ENCODE measurements at places on chromosomes 16 and 17. TPM values are rescaled to one million over a fixed set of nuclear protein-coding genes. Genes with fewer than 3 reads are reported as not detected.

DNA sequence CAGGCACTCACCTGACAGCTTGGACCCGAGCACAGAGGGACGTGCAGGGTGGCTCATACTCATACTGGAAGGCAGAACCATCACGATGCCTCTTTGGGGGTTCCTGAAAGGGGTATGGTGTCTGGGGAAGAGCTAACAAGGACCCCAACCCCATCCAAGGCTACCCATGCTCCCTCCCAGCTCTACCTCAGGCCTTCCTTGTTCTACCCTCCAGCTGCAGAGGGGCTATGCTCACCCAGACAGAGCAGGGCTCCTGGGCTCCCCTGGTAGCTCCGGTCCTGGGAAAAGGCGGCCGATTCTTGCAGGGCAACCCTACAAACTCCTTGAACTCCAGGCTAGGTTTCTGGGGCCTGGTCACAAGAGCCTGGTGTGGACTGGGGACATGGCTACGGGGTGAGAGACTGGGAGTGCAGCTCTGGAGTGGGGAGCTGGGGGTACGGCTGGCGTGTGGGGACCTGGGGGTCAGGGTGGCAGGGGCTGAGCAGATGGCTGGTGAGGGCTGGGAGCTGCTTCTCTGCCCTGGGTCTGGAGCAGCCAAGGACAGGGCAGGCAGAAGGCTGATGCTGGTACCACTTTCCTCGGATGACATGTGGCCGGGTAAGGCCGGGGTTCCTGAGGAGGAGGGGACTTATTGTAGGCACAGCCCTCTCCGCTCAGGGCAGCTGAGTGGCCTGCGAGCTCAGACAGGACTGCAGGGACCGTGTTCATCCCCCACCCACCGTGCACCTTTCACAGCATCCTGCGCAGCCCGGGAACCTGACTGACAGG is 2.1 kb downstream of the ACD start:
- DNase-seq, result no peak

- no peak for DNase-seq
Observed at GRCh38 chr16:6095414-6095813, 997.8 kb upstream of the EEF2KMT start.

DNA sequence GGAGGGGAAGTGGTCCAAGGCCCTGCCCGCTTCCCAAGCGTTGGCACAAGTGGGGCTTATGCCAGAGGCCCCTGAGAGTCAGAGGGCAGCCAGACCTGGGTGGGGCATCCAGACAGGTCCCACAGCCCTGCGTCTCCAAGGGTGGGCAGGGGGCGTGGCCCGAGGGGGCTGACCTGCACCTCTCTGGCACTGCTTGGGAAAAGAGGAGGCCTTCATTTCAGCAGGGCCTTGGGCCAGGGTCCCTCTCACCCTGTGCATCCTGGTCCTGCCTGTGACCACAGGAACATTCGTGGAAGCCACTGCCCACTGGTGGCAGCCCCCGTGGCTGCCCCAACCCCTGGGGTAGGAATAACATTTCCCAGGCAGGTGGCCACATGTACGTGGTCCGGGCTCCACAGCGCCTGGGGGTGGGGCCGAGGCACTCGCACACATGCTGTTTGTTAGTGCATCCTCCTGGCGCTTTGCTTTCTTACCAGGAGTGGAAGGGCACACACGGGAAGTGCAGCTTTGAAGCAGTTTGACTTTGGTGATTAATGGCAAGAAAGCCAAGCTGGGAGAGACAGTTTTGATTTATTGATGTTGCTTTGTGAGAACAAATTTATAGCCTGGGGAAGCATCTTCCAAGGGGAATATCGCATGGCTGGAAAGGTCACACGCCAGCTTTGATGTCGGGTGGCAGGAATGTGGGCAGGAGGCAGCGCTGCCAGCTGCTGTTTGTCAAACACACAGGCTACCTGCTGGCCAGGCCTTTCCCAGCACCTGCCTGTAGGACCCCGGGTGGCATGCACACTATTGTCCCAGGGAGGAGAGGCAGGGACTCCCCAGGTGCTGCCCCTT is 4.3 kb downstream of the CENPX start:
- DNase-seq, result no peak

- no peak for DNase-seq
Observed at GRCh38 chr17:47703191-47703591, 9.2 kb downstream of the TBKBP1 start.

DNA sequence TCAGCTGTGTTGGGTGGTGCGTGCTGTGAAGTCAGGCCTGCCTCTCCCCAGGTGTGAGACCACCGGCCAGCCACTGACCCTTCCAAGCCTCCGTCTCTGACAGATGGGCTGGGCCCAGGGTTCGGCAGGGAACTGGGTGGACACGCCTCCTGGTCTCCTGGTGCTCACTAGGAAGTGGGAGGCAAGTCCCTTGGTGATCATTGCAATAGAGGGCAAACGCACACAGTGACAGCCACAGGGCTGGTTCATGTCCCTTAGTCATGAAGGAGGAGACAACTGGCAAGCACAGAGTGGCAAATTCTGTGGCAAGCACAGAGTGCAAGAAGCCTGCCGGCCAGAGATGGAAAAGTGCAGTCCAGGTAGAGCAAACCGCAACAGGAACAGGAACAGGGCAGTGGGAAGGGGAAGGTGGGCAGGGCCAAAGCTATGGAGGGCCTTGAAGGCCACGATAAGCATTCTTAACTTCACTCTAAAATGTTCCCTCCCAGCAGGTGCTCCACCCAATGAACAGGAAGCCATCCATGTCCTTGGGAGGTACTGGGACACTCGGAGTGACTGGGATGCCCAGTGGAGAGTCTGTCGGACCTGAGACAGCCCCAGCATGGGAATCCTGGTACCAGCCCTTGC is 21.9 kb downstream of the USP7 start:
- DNase-seq, result no peak

DNA sequence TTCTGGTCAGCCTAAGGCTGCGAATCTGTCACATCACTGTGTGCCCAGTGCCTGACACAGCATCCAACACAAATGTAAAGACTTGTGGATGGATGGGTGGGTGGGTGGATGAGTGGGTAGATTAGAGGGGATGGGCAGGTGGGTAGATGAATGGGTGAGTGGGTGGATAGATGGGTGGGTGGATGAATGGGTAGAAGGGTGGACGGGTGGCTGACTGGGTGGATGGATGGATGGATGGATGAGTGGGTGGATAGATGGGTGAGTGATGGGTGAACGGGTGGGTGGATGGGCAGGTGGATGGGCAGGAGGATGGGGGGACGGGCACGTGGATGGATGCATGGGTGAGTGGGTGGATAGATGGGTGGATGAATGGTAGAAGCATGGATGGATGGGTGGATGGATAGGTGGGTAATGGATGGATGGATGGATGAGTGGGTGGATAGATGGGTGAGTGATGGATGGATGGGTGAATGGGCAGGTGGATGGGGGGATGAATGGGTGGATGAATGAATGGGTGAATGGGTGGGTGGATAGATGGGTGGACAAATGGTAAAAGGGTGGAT is 31.1 kb upstream of the ZFPM1 start:
- no peak for DNase-seq

GRCh38 chr16:89364606-89365005 is 125.8 kb downstream of the ANKRD11 start:
- DNase-seq, result peak; percentile 29

GRCh38 chr17:18231164-18231563 is 5.7 kb downstream of the LLGL1 start:
- no peak for DNase-seq

GRCh38 chr16:49452108-49452507 is 78.5 kb downstream of the C16orf78 start:
- no peak for DNase-seq

GRCh38 chr17:62062944-62063343 is 2.1 kb downstream of the MED13 start:
- DNase-seq, result no peak

DNA sequence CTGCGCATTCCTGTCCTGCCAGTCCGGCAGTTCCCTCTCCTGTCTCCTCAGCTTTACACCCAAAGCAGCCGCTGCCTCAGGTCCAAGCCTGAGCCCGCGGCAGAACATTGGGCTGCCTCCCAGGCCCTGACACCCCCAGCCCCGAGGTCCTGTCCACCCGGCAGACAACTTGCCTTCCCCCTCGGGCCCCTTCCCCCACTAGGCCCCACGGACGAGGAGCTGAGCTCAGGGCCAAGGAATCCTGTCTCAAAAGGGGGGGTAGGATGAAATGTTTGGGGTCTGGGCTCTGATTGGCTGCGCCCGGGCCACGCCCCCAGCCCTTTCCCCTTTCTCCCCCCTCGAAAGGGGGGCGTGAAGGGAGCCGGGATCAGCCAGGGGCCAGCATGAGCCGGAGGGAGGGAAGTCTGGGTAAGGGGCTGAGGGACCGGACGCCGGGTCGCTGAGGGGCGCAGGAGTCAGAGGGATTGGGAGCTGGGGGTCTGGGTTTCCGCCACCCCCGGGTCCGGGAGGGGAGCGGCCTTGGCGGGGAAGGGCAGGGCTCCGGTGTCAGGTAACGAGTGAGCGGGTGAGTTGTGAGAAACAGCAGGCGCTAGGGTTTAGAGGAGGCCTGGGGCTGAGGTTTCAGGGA is at the start of gene CTF1:
CTF1 (plus strand) TSS at position 354 of the 628 bp plus-strand sequence; CDS start at position 384, 30 bp downstream.
- DNase-seq, result peak; percentile 78

GRCh38 chr17:58282442-58282841 is 1.7 kb upstream of the MPO start:
- no peak for DNase-seq

GRCh38 chr16:17213025-17213424 is 257.7 kb downstream of the XYLT1 start:
- no peak for DNase-seq

GRCh38 chr17:64638552-64639203 is 23.4 kb downstream of the SMURF2 start:
- DNase-seq, result no peak

GRCh38 chr17:45914047-45914717 is 19.8 kb downstream of the MAPT start:
- DNase-seq, result no peak

DNA sequence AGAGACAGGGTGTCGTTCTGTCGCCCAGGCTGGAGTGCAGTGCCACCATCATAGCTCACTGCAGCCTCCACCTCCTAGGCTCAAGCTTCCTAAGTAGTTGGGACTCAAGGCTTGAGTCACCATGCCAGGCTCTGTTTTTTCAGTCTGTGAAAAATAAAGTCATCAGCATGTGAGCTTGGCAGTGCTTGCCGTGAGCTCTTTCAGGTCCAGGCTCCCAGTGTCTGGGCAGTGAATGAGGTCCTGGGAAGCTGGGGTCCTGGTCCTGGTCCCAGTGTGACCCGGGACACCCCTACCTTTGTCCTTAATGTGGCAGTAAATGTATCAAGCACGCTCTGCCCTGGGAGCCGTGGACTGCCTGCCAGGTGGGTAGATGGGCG is 22.9 kb upstream of the RPL13 start:
- DNase-seq, result no peak

DNA sequence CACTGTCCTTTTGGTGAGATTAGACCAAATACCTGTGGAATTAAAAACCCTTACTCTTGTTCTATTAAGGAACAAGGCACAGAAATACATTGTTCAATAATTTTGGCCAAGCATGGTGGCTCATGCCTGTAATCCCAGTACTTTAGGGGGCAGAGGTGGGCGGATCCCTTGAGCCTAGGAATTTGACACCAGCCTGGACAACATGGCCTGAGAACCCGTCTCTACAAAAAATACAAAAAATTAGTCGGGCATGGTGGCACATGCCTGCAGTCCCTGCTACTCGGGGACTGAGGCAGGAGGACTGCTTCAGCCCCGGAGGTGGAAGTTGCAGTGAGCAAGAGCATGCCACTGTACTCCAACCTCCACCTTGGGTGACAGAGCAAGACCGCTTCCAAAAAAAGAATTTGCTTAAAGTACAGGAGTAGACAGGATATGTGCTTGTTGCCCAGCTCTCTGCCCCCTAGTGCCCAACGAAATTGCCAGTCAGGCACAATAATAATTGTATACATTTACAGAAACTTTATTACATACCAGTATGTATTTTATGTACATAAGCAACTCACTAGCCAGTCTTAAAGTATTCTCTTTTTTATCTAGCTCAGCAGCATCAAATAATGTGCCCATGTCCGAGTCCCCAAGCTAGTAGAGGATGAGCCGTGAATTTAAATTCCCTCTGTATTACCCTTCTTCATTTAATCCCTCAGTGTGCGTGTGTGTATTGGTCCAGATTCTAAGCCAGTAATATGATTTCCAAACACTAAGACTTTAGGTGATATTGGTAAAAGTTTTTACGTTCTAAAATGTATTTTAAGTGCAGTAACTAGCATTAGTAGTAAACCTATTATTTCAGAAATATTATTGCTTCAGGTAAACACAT is 1.4 kb downstream of the THUMPD1 start:
- DNase-seq, result no peak

GRCh38 chr17:38420518-38420917 is 7.7 kb upstream of the ARHGAP23 start:
- no peak for DNase-seq

DNA sequence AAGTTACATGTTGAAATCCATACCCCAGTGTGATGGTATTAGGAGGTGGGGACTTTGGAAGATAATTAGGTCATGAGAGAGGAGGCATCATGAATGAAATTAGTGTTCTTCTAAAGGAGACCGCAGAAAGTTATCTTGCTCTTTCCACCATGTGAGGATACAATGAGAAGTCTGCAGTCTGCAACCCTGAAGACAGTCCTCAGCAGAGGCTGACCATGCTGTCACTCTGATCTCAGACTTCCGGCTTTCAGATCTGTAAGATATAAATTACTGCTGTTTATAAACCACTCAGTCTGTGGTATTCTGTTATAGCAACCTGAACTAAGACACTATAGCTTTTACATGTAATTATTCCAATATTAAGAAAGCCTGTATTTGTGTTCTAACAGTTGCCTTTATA is 116.7 kb upstream of the CES5A start:
- DNase-seq, result no peak

GRCh38 chr16:29316761-29317183 is 89.7 kb downstream of the NPIPB11 start:
- no peak for DNase-seq

DNA sequence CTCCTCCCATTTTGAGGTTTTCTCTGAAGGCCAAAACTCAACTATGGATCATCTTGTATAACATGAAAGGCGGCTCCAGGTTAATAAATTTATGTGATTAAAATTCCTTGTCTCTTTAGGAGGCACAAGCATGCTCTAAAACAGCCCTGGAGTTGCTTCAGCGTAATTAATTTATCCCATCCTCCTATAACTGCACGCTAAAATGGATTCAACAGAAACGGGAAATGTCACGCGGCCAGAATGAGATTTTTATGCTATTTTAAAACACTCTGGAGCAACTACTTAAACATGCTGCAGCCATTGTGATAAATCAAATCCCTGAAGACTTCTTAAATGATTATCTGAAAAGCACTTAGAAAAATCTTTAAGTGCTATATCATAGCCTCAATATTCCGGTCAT is 106.6 kb downstream of the ADAMTS18 start:
- DNase-seq, result no peak

- no peak for DNase-seq
Observed at GRCh38 chr16:23359092-23359760, 57.1 kb downstream of the SCNN1B start.

GRCh38 chr16:85047867-85048455 is 20.4 kb downstream of the KIAA0513 start:
- no peak for DNase-seq

- peak; percentile 37 for DNase-seq
Observed at GRCh38 chr16:10876799-10877341, at the start of gene CIITA. TSS of gene CIITA (plus strand) at chr16:10877202. CDS start at chr16:10877331, 129 bp downstream.

- no peak for DNase-seq
Observed at GRCh38 chr17:36184023-36184765, 7.8 kb upstream of the TBC1D3B start.

The SRCAP gene
- 5.8 TPM for polyA plus RNA-seq

The CCL17 gene
- polyA plus RNA-seq, result not detected

The HOXB4 gene
- polyA plus RNA-seq, result 5.8 TPM

The HBA2 gene
- not detected for polyA plus RNA-seq

The ATP2C2 gene
- polyA plus RNA-seq, result not detected

The LCAT gene
- 7.9 TPM for polyA plus RNA-seq

The IL4R gene
- polyA plus RNA-seq, result 31.1 TPM

The CD300H gene
- polyA plus RNA-seq, result not detected

The CNTNAP1 gene
- 62.9 TPM for polyA plus RNA-seq

The CBLN1 gene
- not detected for polyA plus RNA-seq

Data from AG04450 (cell line).